ENCODE measurements at places on chromosomes 3 and 15.
A peak's percentile ranks its signal among the peaks of the same experiment; 100 is the strongest.

DNA sequence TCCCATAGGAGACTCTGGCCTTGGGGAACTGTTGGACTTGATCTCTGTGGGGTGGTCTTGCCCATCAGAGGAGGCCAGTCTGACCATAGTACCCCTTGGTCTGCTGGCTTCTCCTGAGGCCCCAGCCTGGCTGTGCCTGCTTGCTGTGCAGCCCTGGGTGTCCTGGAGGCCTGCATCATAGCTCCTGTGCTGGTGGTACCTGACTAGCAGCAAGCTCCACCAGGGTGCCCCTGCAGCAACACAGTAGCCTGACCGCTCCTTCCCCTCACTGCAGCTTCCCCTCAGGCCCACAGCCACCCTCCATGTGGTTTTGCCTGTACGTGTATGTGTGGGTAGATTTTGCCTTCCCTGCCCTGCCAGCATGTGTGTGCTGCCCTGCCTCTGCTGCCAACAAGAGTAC, 85.6 kb upstream of the TTC14 start:
- DNase-seq, result no peak

GRCh38 chr3:4687167-4687566, 194.0 kb downstream of the ITPR1 start:
- peak; percentile 55 for DNase-seq

DNA sequence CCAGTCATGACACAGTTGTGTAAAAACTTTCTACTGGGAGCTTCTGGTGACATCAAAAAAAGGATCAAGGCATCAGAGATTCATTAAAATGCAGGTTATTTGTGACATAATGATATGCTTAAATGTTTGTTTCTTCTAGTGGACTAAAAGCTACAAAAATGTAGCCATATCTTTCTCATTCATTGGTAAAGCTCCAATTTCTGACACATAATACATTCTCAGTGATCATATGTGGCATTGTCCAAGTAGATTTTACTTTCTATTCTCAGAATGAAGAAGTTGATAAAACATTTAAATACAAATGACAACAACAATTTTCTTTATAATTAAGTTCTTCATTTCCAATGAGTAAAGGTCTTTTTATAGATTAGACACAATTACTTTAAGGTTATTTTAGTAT, 71.0 kb upstream of the ARHGEF26 start:
- no peak for DNase-seq

GRCh38 chr3:72336821-72337479, 511.3 kb downstream of the SHQ1 start:
- peak; percentile 90 for DNase-seq

- no peak for DNase-seq
These were observed 339.6 kb downstream of the RORA start for GRCh38 chr15:60889491-60889890.

GRCh38 chr3:169759256-169759655, 5.6 kb downstream of the TERC start:
- DNase-seq, result peak; percentile 63

DNA sequence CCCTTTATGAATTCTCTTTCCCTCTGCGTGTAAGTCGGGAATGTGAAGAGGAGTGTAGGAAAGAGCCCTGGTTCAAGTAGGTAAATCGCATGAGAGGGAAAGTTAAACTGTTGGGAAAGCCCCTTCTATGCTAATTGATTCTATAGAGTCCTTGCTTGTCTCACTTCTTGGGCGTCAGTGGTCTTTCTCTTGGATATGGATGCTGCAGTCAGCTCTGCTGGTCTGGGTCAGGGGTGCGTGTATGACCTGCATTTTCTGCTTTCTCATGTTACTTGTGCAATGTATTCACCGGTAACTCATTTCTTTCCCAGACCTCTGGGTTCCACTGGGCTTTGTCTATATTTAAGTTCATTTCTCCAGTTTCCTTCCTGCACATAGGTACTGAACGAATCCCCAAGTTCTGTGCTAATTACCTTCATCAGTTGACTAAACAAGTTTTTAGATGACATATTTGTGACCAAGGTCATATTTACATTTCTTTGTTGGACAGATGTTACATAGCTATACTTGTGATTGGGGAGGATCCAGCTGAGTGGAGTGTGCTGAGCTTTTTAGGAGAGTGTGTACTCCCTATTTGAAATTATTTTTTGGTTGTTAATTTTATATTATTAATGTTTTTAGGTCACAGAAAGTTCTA, 1.4 kb downstream of the SETD5 start:
- DNase-seq, result peak; percentile 80

- DNase-seq, result peak; percentile 74
These were observed 2.6 kb upstream of the C15orf62 start for GRCh38 chr15:40766906-40767837.

- no peak for DNase-seq
These were observed 11.3 kb upstream of the TMOD3 start for GRCh38 chr15:51818150-51818549.

GRCh38 chr3:25495726-25496253, 67.7 kb downstream of the RARB start:
- DNase-seq, result no peak

- no peak for DNase-seq
These were observed 544.3 kb downstream of the NTRK3 start for GRCh38 chr15:87712211-87712610.

- no peak for DNase-seq
These were observed 116.7 kb downstream of the FNDC3B start for GRCh38 chr3:172155897-172156585.

DNA sequence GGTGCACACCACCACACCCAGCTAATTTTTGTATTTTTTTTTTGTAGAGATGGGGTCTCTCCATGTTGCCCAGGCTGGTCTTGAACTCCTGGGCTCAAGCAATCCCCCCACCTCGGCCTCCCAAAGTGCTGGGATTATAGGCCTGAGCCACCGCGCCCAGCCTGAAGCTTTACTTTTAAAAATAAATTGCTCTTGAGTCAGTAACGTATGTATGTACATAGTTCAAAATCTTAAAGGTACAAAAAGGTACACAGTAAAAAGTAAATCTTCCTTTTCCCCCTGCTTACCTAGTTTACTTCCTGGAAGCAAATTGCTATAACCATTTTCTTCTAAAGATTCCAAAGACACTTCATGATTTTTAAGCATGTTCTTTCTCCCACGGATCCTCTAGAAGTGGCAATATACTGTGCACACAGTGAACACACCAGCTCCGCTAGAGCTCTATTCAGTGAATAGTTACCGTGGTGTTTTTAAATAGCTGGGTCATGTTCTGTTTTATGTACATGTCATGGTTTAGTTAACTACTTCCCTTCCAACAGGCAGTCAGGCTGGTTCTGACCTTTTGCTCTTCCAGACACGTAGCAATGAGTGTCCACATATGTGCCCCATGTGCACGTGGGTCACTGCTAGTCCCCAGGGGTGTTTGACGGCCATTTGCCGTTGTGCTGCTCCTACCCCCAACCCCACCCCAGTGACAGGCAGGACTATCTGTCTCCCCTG, 82.1 kb downstream of the EEFSEC start:
- no peak for DNase-seq

- peak; percentile 94 for DNase-seq
These were observed 273.6 kb downstream of the THRB start for GRCh38 chr3:24220859-24221657.

GRCh38 chr3:122742234-122742633, 51.4 kb downstream of the HSPBAP1 start:
- DNase-seq, result no peak

- DNase-seq, result no peak
These were observed 7.6 kb downstream of the CELSR3 start for GRCh38 chr3:48655063-48655462.

GRCh38 chr3:25973122-25973521, 183.2 kb downstream of the OXSM start:
- no peak for DNase-seq

DNA sequence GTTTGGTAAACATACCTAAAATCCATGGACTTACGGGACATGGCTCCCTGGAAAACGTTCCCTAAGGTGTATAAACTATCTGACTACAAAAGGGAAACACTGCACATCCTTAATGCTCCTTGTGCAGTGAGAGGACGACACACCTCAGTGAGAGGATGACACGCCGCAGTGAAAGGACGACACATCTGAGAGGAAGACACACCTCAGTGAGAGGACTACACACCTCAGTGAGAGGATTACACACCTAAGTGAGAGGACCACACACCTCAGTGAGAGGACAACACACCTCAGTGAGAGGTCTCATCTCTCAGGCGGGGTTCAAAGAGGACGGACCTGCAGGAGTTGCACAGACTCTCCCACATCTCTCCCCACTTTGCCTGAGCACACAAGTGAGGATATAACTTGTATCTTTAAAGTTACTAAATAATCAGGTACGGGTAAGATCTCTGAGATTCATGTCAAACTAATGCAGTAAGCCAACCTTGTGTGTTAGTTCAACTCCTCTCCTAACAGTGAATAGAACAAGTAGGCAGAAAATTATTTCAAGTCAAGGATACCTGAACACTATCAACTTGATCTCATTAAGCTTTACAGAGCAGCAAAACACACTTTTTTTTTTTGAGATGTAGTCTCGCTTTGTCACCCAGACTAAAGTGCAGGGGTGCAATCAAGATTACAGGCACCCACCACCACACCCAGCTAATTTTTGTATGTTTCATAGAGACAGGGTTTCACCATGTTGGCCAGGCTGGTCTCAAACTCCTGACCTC, 32.1 kb downstream of the HERC2 start:
- no peak for DNase-seq

- DNase-seq, result no peak
These were observed 34.7 kb downstream of the EPHB1 start for GRCh38 chr3:134829721-134830120.

- no peak for DNase-seq
These were observed 44.8 kb downstream of the SERPINI1 start for GRCh38 chr3:167780214-167780883.

- DNase-seq, result no peak
These were observed 16.6 kb downstream of the ANKRD28 start for GRCh38 chr3:15781131-15781530.

GRCh38 chr3:160616716-160617115, 51.3 kb upstream of the KPNA4 start:
- peak; percentile 68 for DNase-seq

DNA sequence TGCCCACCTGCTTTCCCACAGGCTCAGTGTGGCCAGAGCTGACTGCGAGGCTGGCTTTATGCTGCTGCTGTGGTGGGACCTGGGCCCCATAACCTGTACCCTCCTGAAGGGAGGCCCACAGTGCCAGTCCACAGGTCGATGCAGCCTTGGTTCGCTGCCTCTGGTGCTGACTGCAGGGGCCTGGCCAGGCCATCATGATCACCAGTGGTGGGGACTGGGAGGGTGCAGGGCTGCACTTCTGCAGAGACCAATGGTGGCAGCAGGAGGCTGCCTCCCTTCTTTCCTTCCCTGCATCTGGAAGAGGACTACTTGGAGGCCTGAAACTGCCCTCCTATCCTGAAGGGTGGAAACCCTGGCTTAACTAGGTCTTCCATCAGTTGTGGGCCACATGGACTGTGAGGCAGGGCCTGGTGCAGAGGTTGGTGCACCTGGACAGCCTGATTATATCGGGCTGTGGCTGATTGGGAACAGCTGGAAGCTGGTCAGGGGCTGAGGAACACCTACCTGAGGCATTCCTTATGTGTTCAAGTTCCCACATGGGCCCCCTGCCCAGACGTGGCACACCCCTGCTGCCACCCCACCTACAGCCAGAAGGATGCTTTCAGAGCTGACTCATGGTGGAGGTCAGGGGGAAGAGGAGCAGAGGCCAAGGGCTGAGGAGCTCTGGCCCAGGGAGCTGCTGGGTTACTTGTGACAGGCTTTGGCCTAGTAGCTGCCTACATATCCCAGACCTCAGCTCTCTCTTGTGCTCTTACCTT, 29.8 kb downstream of the POMGNT2 start:
- DNase-seq, result no peak

DNA sequence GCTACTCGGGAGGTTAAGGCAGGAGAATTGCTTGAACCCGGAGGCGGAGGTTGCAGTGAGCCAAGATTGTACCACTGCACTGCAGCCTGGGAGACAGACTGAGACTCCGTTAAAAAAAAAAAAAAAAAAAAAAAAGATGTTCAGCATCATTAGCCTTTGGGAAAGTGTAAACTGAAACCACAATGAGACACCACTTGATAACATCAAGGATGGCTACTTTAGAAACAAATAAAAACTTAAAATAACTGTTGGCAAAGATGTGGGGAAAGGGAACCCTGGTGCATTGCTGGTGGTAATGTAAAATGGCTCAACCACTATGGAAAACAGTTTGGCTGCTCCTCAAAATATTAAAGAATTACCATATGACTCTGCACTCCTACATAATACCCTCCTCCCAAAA, 1.9 kb downstream of the LEO1 start:
- DNase-seq, result no peak

- peak; percentile 34 for DNase-seq
These were observed 147.1 kb downstream of the PGPEP1L start for GRCh38 chr15:98860281-98861041.

DNA sequence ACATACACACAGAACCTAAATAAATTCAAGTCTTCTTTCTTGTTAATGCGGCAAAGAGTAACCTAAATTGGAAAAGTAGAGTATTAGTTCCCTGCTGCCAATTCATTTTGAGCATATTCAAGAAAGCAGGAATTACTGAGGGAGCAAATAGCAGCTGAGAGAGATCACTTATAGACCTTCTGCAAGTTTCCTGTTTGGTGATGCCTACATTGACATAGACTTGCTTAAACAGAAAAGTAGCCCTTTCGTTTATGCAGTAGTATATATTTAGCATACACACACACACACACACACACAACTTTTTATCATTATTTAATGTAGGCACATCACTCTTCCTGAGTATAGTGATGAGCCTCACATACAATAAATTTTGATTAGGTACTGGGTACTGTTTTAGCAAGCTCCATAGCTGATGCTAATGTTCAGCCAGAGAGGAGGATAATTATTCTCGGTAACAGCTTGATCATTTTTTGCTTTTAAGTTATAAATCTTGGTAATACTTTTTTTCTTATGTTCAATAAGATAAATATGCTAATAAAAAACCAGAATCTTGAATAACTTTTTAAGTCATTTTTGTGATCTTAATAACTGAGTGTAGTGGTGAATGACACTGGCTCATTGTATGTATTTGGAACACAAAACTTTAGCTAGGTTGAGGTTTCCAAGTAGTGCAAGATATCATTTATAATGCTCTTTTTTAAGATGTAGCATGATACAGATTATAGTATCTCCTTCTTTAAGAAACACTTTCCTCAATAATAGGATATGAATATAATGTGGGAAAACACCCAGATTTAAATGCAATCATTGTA, 174.7 kb downstream of the MBNL1 start:
- peak; percentile 37 for DNase-seq

All from choroid plexus epithelial cell (primary cell).